ENCODE measurements at places on chromosomes 16 and 17.

DNA sequence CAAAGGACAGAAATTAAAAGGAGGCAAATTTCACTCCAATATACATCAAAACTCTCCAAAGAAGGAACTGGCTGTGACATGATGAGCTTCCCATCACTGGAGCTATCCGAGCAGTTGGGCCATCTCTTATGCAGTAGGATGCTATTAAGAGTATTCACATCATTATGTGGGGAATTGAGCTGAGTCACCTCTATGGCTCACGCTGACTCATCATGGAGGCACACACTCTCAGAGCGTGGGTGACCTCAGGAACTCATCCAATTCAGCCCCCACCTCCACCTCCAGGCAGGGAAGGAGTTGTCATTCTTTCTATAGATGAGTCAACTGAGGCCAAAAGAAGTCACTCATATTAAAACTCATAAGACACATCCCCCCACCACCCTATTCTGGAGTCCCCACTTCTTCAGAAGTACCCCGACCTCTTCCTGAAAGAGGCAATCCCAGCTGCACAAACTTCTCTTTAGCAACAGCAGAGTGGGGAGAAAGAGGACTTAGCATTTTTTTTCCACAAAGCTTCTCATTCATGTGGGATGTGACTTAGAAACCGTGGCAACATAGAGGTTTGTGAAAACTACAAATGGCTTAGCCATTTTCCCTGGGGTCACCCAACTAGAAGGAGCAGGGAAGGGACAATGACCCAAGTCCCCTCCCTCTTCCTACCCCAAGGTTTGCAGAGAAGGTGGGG, 32.5 kb downstream of the ABCC12 start:
- peak; percentile 94 for DNase-seq

- no peak for DNase-seq
Measured at GRCh38 chr17:21204935-21205334, 9.0 kb downstream of the TMEM11 start.

DNA sequence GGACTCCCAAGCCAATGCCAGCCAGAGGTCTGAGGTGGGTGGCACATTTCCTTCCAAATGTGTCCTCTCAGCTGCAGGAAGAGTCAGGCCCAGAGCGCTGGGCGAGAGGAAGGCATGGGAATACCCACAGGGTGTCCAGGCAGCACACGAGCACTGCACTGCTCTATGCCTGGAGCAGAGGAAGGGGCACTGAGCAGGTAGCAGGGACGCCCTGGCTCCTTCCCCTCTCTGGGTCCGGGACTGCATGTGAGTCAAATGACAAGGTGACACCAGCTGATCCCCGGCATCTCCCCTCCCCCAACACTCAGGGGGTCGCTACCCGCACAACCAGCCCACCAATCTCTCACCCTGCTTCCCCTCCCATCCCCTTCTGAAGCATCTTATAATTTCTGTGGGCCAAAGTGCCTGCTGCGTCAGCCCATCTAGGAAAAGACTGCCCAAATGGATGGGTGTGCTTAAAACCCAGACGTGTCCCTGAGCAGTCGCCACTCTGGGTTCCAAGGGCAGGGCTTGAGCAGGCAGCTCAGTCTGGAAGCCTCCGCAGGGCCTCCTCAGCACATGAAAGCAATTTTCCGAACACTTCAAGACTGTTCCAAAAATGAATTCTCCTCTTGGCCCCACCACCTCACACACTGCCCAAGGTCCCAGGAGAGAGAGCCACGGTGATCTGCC, 12.0 kb upstream of the BCAR1 start:
- DNase-seq: no peak

DNA sequence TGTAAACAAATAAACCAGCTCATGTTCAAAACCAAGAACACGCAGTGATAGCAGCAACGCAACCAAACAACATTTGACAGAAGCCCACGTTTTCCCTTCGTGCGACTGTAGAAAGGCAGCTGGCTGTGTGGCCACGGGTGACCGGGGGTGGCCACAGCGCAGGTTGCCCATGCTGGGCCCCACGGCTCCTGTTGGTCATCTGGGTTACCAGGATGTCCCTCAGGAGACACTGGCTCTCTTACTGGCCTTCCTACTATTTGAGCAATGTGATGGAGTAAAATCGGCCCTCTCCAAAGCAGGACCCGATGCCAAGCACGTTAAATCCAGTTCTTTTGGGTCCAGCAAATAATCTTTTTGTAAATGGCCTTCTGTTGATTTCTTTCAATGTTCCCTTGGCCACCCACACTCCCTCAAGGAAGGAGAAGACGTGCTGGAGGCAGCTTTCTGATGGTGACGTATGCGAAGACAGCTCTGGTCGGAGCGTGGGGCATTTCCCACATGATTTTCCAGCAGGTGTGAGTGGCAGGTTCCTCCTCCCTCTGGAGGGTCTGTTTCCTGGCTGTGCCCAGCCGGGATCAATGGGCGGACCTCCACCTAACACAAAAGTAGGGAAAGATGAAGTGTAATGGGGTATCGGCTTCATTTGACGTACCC, 143.1 kb upstream of the CHMP6 start:
- no peak for DNase-seq

DNA sequence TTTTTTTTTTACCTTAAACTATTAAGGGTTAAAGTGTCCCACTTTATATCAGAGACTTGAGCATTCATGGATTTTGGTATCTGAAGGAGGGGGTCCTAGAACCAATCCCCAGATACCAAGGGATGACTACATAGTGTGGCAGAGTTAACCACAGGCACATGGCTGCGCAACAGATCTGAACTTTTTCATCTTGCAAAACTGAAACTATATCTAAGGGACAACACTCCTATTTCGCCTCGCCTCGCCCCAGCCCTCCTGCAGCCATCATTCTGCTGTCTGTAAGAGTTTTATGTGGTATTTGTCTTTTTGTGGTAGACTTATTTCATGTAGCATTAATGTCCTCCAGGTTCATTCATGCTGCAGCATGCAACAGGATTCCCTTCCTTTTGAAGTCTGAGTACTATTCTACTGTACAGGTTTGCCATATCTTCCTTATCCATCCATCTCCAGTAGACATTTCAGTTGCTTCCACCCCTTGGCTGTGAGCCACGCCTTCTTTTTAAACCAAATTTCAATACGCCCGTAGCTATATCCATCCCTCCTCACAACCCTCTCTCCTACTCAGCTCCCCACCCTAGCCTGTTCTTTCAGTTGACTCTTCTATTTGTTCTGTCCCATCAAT, 53.2 kb downstream of the AMFR start:
- DNase-seq: no peak

- peak; percentile 84 for DNase-seq
Measured at GRCh38 chr17:72422505-72423285, 301.9 kb downstream of the SOX9 start.

DNA sequence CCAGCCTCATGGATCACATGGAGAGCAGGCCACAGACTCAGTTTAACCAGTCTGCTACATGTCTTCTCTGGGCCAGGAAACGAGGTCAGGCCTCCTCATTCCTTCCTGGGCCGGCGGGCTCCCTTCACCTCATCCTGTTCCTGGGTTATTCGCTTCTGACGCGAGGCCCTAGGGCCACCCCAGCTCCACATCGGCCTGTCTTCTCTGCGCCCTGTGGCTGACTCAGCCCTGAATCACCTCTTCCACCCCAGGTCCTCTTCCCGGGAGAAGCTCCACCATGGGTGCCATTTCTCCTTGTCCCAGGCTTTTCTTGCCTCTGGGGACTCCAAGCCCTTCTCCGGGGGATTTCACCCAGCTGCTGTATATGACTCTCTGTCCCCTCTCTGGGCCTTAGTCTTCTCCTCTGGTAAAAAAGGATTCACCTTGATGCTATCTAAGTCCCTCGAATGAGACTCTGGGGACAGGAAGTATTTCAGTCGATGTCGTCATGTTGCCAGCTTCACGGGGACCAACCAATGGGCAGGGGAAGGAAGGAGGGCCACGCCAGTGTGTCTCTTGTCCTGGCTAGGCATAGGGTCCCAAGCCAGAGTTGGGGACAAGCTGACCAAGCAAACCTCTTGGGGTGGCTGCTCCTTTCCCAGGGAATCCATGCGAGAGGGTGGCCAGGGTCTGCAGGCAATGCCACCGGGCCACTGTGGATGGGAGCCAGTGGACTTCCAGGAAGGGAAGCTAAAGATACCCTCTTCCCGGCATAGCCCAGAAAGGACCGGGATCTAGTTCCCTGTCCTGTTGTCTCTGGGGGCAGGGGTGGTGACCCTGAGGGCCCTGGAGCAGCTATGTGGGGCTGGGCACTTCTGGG, 58.7 kb downstream of the SOCS3 start:
- DNase-seq: no peak

DNA sequence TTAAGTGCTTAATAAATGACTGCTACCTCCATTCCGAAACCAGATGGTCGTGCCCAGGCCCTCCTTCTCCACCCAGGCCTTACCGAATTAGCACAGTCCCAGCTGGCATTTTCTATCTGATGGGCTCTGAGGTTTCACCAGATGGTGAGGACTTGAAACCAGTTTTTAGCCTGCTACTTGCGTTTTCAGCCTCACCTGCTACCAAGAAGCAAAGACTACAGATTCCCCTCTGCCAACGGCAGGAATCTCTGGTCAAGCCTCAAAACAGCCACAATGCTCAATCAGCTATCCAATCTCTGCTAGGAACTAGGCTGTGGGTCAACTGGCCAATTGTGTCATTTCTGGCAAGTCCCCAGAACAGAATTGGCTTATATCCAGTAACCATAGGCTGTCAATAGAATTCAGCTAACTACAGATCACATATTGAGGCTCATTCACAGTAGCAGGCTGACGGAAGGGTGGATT, 11.7 kb downstream of the PECAM1 start:
- DNase-seq: no peak

- no peak for DNase-seq
Measured at GRCh38 chr17:2926019-2926650, 129.9 kb downstream of the RAP1GAP2 start.

DNA sequence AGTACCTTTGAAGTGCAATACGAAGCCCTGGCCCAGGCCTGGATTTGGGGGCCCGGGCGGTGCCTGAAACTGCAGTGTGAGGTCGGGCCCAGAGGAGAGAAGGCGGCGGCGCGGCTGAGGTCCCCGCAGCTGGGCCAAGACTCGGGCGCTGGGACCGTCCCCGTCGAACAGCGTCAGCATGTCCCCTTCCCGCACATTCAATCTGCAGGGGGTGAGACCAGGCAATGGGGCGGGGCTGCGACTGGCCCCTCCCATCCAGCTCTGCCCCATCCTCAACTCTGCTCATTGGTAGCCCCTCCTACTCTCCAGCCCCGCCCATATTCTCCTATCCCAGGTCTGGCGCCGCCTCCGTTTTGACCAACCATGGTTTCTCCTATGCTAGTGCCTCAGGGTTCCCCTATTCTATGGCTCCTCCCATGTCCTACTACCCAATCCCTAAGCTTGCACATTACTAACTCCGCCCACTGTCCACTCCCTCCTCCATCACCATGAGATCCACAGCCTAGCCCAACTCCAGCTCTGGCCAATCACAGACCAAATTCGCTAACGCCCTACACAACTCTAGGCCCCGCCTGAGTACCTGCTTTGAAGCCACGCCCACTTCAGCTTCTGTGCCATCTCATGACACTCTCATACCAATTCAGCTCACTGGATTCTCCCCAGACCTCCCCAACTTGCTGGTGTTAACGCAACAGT, 14.4 kb upstream of the CDIPT start:
- DNase-seq: no peak

GRCh38 chr17:76572201-76572910, 13.3 kb downstream of the ST6GALNAC2 start:
- DNase-seq: no peak

DNA sequence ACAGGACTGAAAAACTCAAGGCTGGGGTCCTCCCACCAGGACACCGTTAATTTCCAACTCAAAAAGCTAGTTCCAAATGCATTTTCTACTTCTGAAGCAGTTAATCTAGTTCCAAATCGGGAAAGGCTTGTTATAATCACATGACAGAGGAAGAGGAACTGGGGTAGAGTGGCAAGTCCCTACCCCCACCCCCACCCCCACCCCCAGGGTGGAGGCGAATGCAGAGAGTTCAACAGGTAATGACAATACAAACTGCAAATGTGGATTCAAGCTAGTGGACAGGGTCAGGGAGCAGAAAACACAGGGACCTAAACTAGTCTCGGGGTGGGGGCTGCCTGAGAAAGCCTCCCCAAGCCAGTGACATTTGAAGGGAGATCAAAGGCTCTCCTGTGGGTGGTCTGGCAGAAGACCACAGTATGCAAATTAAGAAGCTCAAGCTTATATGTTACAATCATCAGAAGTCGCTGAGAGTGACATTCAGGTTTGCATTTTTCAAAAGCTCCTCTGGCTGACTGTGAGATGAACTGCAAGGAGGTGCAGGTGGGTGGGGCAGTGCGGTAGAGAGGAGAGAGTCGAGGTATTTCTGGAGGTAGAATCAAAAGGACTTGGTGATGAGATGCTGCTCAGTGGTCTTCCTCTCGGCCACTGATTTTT, 56.4 kb upstream of the SLC25A19 start:
- DNase-seq: no peak

DNA sequence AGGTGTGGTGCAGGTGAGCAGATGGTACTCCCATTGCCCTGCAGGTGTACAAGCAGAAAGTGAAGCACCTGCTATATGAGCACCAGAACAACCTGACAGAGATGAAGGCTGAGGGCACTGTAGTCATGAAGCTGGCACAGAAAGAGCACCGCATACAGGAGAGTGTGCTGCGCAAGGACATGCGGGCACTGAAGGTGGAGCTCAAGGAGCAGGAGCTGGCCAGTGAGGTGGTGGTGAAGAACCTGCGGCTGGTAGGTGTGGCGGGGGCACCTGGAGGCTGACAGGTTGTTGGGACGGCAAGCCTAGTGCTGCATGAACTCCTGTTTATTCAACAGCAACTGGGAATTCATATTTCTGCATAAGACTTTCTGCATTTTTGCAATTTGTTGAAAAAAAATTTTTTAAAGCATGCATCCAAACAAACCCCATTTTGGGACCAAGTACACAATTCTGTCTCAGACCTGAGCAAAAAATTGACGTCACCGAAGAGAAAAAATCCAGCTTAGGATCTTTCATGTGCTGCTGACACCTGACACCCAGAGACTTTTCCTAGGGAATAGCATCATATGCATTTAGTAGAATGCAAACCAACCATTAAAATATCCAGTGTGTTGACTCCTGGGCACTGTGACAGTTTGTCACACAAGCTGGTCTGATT, 13.5 kb upstream of the DBNDD1 start:
- no peak for DNase-seq

GRCh38 chr17:79654350-79654959, 43.6 kb upstream of the RBFOX3 start:
- DNase-seq: no peak

DNA sequence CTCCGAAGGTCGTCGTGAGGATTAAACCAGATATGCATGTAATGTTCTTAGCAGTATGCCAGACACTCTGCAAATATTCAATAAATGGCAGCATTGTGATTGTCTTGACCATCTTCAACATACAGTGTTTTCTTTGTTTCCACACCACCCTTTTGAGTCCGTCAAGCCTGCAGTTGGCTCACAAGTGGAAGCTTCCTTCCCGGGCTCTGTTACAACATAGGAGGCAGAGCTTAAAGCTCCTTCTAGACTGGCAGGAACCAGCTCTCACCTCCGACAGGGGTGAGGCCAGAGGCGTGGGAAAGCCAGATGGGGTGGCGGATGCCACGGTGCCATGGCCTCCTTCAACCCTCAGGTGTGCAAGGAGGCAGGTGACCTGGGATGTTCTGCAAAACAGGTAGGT, 138.3 kb downstream of the FOXL1 start:
- DNase-seq: no peak

- peak; percentile 31 for DNase-seq
Measured at GRCh38 chr17:37608351-37609169, 658 bp downstream of the SYNRG start.

GRCh38 chr16:69610356-69610755, 44.6 kb downstream of the NFAT5 start:
- no peak for DNase-seq

- no peak for DNase-seq
Measured at GRCh38 chr16:87074641-87075318, 242.4 kb downstream of the C16orf95 start.
